ENCODE measurements at places on chromosomes 6 and 20.

DNA sequence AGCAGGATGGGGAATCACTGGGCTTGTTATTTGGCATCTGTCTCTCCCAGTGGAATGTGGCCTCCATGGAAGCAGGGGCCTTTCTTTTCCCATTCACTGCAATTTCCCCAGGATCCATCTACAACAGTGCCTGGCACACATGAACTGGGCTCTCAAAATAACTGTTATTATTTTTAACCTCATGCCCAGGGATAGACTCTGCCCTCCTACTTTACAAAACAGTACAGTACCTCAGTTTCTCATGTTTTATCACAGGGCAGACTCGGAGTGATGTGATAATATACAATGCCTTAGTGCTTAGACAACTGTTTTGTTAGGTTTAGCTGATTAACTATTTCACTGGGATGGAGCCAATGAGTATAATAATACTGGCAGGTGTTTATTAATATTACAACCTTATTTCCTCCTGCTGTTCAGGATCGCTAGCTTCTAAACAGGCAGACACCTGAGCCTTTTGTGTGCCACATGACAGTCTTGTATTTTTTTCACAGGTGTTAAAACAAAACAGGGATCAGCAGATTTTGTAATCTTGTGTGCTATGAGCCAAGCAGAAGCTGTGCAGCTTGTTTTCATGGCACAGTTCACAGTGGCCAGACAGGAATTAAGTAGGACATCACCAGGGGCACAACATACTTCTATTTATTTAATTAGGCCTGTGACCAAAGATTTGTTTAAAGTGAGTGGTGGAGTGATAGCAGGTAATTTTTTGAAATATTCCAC, 157.7 kb upstream of the EYA4 start:
- no peak for DNase-seq

GRCh38 chr6:13413900-13414555, 73.4 kb downstream of the GFOD1 start:
- no peak for DNase-seq

DNA sequence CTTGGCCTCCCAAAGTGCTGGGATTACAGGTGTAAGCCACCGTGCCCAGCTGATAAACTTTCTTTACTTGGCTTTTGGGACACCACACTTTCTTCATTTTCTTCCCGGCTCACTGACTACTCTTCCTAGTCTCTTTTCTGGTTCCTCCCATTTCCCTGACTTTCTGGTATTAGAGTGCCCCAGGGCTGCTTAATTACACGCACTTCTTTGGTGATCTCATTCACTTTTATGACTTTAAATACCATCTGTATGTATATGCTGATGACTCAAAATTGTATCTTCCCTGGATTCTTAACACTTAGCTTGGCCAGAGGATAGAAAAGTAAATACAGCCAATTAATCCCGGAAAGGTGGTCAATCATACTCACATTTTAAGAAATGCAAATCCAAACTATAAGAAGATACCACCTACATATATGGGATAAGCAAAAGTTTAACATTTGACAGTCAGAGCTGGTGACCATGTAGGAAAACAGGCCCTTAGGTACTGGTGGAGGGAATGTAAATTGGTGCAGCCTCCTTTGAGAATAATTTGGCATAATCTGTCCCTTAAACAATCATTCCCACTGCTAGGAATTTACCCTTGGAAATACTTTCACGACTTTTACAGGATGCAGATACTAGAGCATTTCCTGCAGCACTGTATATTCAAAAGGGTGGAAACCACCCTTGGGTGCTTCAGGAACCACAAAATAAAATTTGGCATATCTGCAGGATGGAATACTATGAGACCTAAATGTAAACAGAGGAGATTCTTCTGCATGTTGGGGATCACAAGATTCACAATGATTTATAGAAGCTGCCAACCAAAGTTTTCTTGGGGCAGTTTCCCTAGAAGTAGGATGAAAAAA, 9.4 kb upstream of the NANP start:
- no peak for DNase-seq

DNA sequence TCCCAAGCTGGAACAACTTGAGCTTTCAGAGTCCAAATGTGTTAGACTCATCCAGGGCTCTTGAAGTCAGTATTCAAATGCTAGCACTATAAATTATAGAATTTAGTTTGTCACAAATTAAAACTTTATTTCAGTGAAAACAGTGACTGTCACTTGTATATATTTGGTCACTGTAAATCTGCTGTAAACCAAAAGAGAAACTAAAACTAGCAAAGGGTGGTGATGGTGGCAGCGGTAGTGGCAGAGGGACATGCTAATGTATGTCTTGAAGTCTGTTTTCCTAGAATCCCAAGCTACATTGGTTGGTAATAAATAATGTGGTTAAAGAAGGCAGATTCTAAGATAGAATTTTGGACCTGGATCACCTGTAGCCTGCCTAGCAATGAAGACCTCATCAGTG, 140.4 kb upstream of the CENPW start:
- DNase-seq, result no peak

- peak; percentile 28 for DNase-seq
Measured at GRCh38 chr20:5222919-5223634, 93.7 kb downstream of the PROKR2 start.

DNA sequence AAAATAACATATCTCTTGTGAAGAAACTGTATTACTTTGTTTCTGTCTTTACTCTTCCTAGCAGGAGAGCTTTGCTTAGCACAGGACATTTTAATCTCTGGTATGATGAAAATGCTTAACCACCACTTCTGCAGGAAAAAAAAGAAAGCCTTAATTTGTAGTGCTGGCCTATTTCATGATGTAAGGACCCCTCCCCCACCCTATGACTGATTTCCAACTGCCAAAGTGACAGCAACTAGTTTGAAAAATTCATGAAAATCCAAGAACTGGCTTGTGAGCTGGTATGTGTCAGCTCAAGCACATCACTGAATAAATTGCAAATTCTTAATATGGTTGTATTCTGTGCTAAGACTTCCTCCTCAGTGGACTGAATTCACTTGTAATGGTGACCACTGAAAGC, 125.3 kb downstream of the REV3L start:
- no peak for DNase-seq

DNA sequence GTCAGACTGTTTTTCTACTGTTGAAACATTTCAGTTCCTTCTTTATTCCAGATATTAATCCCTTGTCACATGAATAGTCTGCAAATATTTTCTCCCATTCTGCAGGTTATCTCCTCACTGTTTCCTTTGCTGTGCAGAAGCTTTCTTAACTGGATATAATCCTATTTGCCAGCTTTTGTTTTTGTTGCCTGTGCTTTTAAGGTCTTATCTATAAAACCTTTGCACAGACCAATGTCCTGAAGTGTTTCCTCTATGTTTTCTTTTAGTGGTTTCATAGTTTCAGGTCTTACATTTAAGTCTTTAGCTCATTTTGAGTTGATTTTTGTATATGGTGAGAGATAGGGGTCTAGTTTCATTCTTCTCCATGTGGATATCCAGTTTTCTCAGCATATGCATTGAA, 19.2 kb downstream of the NCOA6 start:
- DNase-seq, result no peak

DNA sequence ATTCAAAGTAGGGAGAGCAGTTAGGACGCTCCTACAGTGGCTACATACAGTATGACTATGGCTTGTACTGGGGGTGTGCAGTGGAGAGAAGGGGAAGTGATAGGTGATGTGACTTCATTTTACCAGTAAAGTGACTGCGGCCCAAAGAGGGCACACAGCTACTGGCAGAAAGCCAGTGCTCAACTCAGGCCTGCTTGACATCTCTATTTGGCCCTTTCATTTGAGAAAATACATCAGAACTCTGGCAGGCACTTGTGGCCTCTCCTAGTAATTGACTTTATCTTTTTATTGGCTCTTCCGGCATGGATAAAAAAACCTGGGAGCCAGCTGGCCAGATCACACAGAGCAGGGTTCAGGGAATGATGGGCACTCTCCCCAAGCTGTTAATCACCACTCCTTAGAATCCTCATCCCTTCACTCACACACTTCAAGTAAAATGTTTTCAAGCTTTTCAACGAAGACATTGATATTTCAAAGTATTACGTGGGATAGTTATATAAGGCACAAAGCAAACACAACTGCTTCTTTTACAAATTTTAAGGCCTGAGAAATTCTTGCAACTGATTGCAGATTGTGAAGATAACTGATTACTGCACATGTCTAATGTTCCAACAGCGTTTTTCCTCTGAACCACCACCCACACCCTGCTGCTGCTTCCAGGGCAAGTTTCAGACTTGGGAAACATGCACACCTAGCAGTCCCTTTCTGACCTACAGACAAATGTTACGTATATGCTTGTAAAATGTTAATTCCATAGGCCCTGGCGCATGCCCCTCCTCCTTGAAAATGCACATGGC, 73.5 kb downstream of the TNFRSF21 start:
- DNase-seq, result no peak

GRCh38 chr6:42742116-42742894, 3.6 kb downstream of the TBCC start:
- no peak for DNase-seq

GRCh38 chr6:1485678-1486077, 96.3 kb downstream of the FOXF2 start:
- no peak for DNase-seq

- no peak for DNase-seq
Measured at GRCh38 chr20:48923149-48923718, 1.7 kb downstream of the ARFGEF2 start.

DNA sequence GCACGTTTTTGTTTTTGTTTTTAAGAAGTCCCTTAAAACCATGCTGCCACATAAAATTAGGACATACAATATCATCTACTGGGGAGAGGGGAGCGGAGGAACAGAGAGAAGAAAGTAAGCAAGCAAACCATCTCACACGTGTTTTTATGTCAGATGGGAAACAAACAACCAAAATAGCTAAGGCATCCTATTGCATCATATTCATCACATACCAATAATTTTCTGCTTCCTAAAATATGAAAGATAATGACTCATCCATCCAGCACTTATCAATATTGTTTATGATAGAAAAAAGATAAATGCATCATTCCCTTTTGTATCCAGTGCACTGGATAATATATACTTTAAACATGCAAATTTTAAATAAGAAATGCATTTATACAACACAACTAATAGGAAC, 329.6 kb downstream of the RNGTT start:
- no peak for DNase-seq

DNA sequence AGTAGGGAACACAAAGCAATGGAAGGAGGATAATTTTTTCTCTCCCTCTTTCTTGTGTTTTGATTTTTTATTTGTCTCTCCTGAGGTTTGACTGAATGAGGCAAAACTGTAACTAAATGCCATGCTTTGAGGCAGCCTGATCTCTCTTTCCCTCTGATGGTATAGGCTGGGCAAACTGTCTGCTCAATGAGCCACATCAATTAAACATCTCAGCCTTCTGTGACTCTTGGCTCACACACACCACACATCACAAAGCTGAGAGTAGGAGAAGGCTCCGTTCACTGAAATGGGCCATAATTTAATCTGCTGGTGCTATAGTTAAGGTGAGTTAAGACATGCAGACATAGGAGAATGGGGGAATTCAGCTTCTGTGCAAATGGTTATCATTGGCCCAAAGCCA, 28.1 kb upstream of the SCGN start:
- no peak for DNase-seq

GRCh38 chr6:144190593-144190992, 40.3 kb downstream of the STX11 start:
- DNase-seq, result no peak

DNA sequence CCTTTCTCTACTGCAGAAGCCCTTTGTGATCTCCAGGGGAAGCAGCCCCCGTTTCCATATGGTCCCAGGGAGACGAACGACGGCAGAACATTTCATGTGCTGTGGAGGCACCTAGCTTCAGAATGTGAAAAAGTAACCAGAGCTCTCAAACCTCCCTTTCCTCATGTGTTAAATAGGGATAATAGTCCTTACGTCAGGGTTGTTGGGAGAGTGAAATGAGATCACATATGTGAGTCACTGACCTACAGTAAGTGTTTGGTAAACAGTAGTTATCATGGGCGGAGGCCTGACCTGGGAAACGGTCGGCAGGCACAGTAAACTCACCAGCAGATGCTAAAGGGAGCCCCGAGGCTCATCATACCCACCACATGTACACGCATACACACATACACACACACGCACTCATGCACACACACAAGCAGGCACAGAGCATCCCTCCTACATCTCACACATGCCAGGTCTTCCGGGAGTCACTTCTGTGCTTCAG, 89.7 kb downstream of the LY86 start:
- DNase-seq, result peak; percentile 61

- peak; percentile 55 for DNase-seq
Measured at GRCh38 chr6:3750317-3751076, 1.0 kb downstream of the PXDC1 start.

DNA sequence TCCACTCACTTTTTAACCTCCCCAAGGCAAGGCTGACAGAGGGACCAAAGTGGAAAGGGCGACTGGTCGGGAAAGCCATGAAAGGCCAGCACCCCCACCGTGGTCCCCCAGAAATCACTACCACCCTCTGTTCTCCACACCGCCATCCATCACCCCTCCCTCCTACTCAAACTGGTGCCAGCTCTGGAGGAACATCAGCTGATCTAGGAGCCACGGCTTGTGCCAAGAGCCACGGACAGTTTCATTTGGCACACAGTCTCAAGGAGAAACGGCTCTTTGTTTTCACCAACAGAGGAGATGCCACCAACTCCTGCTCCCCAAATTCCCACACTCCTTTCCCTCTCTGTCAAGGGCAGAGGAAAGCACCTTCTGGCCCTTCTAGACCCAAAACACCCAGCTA, 26.0 kb downstream of the TBC1D7 start:
- no peak for DNase-seq

- DNase-seq, result no peak
Measured at GRCh38 chr6:55874316-55874715, 1.1 kb downstream of the BMP5 start.

DNA sequence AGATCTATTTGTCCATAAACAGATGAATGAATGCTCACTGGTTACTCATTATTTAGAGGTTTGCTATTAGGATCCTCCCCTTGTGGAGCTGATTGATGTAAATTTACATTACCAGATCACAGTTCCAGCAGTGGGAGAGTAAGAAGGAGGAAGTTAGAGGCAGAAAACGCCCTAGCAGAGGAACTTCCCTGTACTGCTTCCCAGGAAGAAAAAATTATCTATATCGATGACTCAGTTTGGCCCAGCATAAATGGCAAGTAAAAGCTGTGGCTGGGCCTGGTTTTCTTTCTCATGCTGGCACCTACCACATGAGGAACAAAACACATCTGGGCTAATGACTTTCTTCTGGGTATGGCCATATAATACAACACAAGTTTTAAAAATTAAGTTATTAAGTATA, 35.7 kb downstream of the DNAAF9 start:
- no peak for DNase-seq

GRCh38 chr6:55569638-55570037, 9.4 kb downstream of the HMGCLL1 start:
- no peak for DNase-seq

- DNase-seq, result no peak
Measured at GRCh38 chr20:47137231-47137870, 219.1 kb downstream of the ZMYND8 start.

- DNase-seq, result no peak
Measured at GRCh38 chr6:48080227-48081009, 30.6 kb downstream of the PTCHD4 start.

GRCh38 chr6:95099410-95099809, 477.9 kb upstream of the MANEA start:
- DNase-seq, result no peak

GRCh38 chr6:5103250-5103649, 18.1 kb downstream of the PPP1R3G start:
- DNase-seq, result no peak

- DNase-seq, result no peak
Measured at GRCh38 chr6:28282926-28283325, 1.6 kb downstream of the PGBD1 start.

All from ELF-1 (cell line).